ENCODE measurements at places on chromosomes 12 and 14. TPM values are rescaled to one million over a fixed set of nuclear protein-coding genes. Genes with fewer than 3 reads are reported as not detected.

The SPIC gene
- total RNA-seq, result not detected

The CCDC196 gene
- not detected for total RNA-seq

The CATSPERB gene
- total RNA-seq, result 4.3 TPM

The SPATA7 gene
- 1.6 TPM for total RNA-seq

The RNASE1 gene
- 515 TPM for total RNA-seq

The RHOJ gene
- total RNA-seq, result 12.9 TPM

The KERA gene
- total RNA-seq, result not detected

The DPF3 gene
- 0.11 TPM for total RNA-seq

The AICDA gene
- not detected for total RNA-seq

The PTPN21 gene
- total RNA-seq, result 18.1 TPM

The FAM222A gene
- 3.3 TPM for total RNA-seq

The TC2N gene
- 37.8 TPM for total RNA-seq

The ABCD2 gene
- under 0.01 TPM for total RNA-seq

The CARMIL3 gene
- not detected for total RNA-seq

The TMTC1 gene
- 176 TPM for total RNA-seq
